ENCODE measurements at places on chromosomes 6 and 20.

GRCh38 chr6:90386399-90387382 is 90.0 kb upstream of the BACH2 start:
- DNase-seq, result no peak

DNA sequence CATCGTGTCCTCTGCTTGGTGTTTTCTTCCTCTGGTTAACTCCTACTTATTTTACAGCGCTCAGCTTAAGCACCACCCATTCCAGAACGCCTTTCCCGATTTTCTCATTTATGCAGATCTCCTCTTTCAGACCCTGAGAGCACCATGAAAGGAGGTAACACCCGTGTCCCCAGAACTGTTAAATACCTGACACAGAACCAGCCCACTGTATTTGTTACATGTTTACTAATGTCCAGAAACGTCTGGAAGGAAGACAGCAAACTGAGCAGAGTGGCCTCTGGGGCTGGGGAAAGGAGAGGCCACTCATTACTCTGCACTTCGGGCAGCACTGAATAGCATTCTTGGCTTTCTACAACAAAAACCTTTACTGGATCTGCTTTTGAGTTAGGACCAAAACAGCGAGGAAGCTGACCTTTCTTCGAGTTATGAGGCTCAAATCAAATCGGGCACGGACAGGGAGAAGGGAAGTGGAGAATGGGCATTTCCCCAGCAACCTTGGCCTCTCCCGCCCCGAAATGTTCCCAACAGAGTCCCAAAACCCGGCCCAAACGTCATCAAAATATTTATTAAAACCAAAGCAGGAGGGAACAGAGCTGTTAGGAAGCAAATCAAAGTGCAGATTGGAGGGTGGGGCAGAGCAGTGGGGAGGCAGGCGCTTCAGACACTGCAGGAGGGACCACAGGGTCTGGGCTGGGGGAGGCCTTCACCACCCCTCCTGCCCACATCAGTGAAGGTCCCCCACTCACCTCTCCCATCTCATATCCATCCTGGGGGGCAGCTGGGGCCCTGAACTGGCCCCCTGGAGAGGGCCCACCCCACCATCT is 1.1 kb upstream of the NECAB3 start:
- DNase-seq, result no peak

- DNase-seq, result no peak
These were observed 1.4 kb downstream of the TUBB2B start for GRCh38 chr6:3226042-3226441.

DNA sequence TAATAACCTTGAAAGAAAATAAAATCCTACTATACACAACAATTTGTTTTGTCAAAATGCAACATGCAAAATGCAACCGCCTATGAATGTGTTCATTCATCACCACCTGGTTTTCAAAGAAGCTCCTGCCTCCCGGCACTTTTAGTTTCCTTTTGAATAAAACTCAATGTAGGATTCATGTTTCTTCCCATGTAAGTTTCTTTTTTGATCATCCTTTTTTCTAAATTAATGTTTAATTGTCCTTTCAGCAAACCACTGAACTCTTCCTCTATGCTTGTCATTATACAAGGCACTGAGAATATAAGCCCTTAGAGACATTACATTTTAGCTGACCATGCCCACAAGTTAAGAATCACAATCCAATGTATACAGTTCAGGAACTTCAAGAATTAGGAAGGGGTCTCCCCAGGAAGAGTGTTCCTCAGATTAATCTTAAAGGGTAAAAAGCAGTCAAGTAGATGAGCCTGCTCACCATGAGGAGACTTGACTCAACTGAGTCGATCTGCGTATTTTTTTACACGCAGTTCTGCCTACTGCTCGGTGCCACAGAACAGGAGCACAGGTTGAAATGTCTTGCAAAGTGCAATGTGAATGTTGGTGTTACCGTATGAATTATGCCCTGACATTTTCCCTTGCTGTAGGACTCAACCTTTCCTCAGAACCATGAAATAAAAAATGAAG is 7.2 kb upstream of the THEMIS start:
- no peak for DNase-seq

DNA sequence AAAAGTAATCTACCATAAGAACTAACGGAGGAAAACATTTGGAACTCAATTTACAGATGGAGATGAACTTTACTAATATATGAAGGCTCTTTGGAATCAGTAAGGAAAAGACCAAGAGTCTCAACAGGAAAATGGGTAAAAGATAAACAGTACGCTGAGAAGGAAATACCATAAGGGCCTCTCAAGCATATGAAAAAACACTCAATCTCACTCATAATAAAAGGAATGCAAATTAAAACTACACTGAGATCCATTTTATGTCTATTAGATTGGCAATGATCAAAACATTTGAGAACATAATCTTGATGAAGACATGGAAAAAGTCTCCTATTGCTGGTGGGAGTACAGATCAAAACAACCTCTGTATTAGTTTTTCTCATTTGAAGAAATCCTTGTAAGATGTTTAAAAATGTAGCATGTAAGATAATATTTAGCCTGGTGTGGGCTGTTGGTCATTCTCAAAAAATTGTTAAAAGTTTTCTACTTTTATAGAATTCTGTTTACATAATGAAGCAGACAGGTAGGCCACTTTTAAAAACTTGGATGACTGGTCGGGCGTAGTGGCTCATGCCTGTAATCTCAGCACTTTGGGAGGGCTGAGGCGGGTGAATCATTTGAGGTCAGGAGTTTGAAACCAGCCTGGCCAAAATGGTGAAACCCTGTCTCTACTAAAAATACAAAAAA is 14.5 kb downstream of the REV3L start:
- DNase-seq, result no peak

- DNase-seq, result no peak
These were observed 123.7 kb upstream of the BTN3A2 start for GRCh38 chr6:26241033-26241895.

- DNase-seq, result no peak
These were observed 336.6 kb downstream of the TAF4 start for GRCh38 chr20:61728786-61729770.

DNA sequence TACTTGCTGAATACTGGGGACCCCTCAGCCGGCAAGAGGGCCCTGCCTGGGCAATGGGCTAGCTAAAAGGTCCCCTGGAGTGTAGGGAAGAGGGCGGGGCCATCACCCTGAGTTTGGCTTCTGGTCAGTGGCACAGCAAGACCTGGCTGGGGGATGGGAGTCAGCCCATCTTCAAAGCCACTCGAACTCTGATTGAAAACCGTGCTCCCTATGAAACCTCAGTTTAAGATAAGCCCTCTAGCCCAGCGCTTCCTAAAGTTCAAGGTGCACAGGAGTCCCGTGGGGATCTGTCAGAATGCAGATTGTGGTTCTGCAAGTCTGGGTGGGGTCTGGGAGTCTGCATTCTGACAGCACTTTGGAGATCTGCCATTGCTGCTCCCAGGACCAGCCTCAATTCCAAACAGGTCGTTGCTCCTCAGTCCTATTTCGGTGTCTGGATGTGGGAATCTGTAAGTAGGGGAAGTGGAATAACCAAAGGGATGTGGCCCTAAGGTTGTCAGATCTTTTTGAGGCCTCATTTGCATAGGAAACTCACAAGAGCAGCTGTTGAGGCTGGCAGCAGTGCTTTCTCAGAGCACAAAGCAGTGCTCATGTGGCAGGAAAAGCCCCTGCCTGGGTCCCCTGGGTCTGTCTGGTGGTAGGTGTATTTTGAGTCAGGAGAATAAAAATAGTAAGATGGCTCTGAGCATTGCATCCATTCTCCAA is 85.3 kb upstream of the SCP2D1 start:
- no peak for DNase-seq

DNA sequence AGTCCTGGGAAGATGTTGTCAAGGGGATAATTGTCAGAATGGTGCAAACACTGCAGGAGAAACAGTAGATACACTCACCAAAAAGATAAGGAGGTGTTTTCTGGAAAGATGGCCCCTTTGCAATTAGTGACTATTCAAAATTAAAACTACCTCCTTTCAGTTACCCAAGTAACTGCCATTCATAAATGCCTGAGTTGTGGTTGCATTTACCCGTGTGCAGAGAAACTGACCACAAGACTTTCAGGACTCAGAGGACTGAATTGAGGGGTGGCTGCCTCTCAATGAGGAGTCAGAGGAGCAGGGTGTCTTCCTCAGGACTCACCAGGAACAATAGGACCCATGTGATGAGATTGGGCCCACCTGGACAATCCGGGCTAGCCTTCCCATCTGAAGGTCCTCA is 39.0 kb downstream of the GCM1 start:
- DNase-seq, result no peak

GRCh38 chr6:44918671-44919296 is 409.3 kb upstream of the RUNX2 start:
- no peak for DNase-seq

DNA sequence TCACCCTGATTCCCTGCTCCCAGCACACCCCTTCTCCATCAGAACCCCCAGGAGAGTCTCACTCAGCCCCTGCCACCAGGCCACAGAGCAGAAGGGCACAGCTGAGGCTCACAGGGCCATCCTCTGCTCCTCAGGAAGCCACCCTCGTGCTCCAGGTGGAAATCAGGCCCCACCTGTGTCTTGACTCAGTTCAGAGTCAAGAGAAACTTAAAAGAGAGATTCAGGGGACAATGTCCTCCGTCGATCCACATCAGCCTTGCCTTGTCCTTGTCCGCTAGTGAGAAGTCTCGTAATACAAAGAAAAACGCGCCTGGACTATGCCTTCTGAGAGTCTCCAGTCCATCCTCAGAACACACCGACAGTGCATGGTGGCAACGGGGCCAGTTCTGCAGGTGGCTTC is 114.6 kb downstream of the SYNDIG1 start:
- DNase-seq, result no peak

- no peak for DNase-seq
These were observed 120.2 kb upstream of the AFDN start for GRCh38 chr6:167706313-167707109.

DNA sequence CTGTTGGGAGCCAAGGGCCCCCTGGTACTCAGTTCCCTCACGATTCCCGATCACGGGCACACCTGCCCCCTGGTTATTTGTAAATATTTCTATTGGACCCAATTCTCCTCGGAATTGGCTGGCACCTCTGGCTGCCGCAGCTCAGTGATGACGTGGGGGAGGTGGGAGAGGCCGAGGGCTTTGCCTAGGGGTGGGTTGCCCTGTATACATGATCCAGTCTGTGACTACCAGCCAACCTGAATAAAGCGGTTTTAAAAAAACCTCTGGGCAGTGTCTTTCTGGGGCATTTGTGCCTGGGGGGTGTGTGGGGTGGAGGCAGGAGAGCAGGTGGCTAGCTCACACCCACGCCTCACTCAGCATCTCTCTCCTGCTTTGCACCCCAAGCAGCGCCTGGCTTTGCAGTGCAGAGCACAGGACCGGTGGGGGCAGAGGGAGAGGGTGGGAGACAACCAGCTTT is 42.2 kb downstream of the VSTM2L start:
- no peak for DNase-seq

GRCh38 chr20:58749979-58750378 is 57.4 kb downstream of the NPEPL1 start:
- no peak for DNase-seq

DNA sequence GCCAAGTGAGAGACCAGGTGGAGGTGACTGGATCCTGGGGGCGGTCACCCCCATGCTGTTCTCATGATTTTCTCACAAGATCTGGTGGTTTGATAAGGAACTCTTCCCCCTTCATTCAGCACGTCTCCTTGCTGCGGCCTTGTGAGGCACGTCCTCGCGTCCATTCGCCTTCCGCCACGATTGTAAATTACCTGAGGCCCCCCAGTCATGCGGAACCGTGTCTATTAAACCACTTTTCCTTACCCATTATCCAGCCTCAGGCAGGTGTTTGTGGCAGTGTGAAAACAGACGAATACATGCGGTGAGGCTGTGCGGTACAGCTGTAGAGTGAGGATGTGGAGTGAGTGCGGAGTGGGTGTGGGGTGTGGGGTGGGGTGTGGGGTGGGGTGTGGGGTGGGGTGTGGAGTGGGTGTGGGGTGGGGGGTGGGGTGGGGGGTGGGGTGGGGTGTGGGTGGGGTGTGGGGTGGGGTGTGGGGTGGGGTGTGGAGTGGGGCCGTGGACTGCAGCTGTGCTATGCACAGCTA is 12.1 kb upstream of the NTSR1 start:
- no peak for DNase-seq

DNA sequence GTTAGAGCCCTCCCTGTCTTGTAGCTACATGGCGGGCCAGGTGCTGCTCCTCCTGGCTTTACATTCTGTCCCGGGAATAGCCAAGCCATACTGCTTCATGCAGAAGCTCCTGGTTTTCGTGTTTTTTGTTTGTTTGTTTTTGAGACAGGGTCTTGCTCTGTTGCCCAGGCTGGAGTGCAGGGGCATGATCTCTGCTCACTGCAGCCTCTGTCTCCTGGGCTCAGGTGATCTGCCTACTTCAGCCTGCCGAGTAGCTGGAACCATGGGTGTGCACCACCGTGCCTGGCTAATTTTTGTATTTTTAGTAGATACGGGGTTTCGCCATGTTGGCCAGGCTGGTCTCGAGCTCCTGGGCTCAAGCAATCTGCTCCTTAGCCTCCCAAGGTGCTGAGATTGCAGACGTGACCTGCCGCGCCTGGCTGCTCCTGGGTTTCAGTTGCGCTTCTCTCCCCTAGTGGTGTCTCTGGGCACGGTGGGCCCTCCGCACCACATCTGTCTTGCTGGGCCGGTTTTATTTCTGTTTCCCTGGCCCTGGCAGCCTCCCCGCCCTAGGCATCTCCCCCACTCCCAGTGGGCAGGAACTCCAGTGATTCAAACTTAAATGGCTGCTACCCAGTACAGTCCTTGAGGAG is 12.9 kb downstream of the CDYL start:
- DNase-seq, result no peak

DNA sequence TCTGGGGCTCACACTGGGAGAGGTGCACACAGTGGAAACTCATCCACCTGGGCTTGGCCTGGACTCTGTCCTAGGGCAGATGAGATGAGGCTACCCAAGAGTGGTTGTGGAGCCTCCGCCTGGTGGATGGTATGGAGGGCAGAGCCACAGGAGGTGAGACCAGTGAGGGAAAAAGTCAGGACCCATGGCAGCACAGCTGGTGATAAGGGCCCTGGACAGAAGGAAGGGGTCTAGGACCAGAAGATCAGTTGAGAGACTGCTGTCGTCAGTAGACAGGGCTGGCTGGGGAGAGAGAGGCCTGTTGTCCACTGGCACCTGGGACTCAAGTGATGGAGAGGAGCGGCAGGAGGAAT is 29.8 kb downstream of the PLCG1 start:
- no peak for DNase-seq

GRCh38 chr6:160005861-160006540 is 37.1 kb downstream of the IGF2R start:
- no peak for DNase-seq

DNA sequence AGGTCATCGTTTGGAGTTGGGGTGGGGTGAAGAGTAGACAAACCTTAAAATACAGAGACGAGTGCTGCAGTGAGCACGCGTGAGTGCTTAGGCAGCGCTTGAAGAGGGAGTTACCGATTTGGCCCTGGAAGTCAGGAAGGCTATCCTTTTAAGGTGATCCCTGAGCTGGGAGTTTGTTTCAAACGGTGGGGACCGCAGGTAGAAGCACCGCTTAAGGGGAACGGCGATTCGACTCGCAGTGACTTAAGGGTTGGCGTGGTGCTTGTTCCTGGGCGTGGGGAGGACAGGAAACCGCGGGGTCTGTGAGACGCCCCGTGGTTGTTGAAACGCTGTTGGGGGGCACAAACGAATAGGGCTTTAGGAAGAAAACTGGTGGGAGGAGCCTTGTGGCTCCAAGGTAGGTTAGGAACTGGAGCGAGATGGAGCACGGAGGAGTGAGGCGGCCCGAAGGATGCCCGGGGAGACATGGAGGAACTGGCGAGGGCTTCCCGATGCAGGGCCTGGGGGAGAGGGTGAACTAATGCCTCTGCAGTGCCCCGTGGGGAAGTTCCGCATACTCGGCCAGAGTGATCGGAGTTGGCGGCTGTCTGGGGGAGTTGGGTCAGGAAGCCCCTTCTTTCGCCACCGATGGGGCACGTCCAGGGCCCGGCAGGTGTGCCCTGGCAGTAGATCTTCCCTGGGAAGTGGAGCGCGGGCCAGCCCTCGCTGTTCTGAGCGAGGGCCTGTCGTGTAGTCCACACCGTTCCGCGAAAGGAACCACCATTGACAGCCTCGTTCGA is 1.3 kb upstream of the CDYL start:
- DNase-seq, result no peak

Measured in Panc1 (cell line).